CD4-positive, CD25-positive, alpha-beta regulatory T cell (primary cell): ENCODE measurements at places on chromosomes 7 and 10. TPM values are rescaled to one million over a fixed set of nuclear protein-coding genes. Genes with fewer than 3 reads are reported as not detected.
A peak's percentile ranks its signal among the peaks of the same experiment; 100 is the strongest.

The MSANTD7 gene
- 28.9 TPM for total RNA-seq

The CUBN gene
- 4.7 TPM for total RNA-seq

The LRRTM3 gene
- total RNA-seq: not detected

The STEAP4 gene
- not detected for total RNA-seq

DNA sequence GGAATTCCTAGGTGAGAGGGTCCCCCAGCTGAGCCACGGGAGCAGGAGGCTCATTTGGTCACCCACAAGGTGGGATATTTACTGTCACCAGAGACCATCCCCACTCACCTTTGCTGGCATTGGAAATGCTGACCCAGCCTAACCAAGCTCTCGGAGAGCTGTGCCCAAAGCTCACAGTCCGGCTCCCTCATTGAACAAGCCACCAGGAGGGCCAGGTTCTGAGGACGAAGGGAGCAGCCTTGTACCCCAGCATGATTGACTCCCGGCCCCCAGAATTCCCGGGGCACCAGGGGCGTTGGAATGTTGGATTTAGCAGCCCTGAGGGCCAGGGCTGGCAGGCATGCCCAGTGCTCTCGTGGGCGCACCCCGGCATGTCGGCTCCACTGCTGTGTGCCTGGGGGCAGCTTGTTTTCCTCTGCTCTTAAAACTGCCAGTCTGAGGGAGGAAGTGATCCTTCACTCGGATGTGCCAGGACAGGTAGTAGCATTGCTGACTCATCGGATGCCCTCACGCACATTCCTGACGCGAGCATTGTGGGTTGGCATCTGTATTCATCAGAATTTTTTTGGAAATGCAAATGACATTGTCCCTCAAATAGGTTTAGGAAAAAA lies 23.3 kb downstream of the CLIP2 start:
- DNase-seq: peak; percentile 52

GRCh38 chr7:74407958-74408357 lies 45.7 kb upstream of the GTF2IRD1 start:
- DNase-seq: no peak

GRCh38 chr10:3094609-3095036 lies 27.3 kb downstream of the PFKP start:
- no peak for DNase-seq

DNA sequence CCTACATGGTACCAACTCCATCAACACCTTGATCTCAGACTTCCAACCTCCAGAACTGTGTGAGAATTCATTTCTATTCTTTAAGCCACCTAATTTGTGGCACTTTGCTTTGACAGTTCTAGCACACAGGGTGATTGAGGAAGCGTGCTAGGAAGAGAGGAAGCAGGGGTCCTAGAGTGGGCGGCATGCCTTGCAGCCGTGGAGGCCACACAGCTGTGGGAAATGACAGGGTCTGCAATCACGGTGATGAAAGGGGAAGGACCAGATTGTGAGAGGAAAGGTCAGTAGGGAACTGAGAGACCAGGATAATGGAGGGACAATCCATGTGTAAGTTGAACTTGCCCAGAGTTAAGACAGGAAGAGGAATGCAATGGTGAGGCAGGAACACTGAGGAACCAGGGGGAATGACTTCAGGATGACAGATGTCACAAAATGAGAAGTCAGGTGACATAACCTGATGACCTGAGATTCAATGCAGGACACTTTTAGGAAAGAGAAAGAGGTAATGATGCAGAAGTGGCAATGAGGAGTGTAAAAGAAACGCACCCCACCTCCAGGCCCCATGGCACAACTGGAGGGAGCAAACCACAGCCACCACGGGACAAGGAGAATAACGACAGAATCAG lies 87.3 kb upstream of the PIK3CG start:
- DNase-seq: no peak
